T-helper 17 cell (primary cell): ENCODE measurements at places on chromosomes 5 and 9. TPM values are rescaled to one million over a fixed set of nuclear protein-coding genes. Genes with fewer than 3 reads are reported as not detected.

DNA sequence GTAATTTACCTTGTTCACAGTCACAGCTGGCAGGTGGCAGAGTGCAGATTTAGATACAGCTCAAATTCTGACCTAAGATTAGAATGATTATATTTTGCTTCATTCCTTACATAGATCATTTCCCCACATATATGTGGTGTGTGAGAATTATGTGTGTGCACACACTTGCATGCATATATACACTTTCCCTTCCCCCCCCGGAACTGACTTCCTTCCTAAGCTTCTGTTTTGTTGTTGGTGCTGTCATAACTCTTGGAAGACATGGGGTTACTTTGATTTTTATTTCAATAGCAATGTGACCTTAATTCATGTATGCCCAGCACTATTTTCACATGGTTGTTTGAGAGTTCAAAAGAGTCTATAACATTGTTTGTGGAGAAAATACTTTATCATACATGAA, 112.8 kb downstream of the CMYA5 start:
- H3K4me1 ChIP-seq = peaks cover 9% of the 10 kb centered on the region
- H3K36me3 ChIP-seq = no peaks in the 10 kb centered on the region
- H3K4me3 ChIP-seq = no peak overlapping the region

GRCh38 chr5:89374818-89375521, 492.0 kb upstream of the MEF2C start:
- H3K4me3 ChIP-seq = no peak overlapping the region
- DNase-seq = no peak
- no peaks in the 10 kb centered on the region for H3K27me3 ChIP-seq
- no peaks in the 10 kb centered on the region for H3K4me1 ChIP-seq

DNA sequence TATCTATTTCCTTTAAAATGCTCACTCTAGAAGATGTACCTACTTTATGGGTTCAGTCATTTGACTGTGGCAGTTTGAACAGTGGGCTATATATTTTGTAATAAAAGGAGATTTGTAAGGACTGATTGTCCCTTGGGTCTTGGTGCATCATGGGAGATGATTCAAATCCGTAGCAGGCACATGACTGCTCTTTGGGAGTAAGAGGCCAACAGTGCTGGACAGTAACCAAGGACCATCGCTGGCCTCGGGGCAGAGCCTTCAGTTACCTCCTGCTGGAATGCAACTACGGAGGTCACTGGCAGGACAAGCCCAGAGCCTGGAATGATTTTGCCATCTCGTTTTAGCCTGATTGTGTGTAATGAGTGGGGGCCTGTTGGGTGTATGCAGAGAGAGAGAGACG, 7.0 kb upstream of the MAMDC2 start:
- no peak for DNase-seq
- H3K4me1 ChIP-seq = no peaks in the 10 kb centered on the region
- no peak overlapping the region for H3K4me3 ChIP-seq
- H3K36me3 ChIP-seq = peaks cover 1% of the 10 kb centered on the region

DNA sequence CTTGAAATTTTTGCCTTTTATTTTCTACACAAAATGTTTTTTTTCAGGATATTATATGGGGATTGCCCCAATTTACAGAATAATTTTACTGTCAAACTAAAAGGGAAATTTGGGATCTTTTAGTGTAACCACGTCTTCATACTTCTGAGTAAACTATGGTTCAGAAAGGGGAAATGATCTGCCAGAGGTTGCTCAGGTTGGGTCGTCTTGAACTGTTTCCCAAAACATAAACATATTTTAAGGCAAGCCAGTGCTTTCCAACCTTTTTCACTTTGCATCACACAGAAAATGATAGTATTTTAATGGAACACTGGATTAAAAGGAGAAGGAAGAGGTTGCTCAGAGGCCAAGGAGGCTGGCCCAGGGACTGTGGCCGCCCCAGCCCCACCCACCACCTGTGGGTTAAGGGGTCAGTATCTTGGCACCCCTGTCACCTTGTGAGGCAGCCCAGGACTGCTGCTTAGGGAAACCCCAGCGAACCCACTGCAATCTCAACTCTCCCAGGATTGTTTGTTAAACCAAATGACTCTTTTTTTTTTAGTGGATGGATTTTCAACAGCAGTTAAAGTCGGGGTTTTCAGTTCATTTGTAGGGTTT, 142.7 kb upstream of the DHFR start:
- no peaks in the 10 kb centered on the region for H3K4me1 ChIP-seq
- H3K4me3 ChIP-seq = no peak overlapping the region
- H3K27me3 ChIP-seq = no peaks in the 10 kb centered on the region
- peaks cover 8% of the 10 kb centered on the region for H3K36me3 ChIP-seq

GRCh38 chr9:35734096-35734495, 1.6 kb downstream of the CREB3 start:
- H3K27ac ChIP-seq = no peak overlapping the region
- peaks cover 18% of the 10 kb centered on the region for H3K4me1 ChIP-seq
- H3K27me3 ChIP-seq = no peaks in the 10 kb centered on the region
- peaks cover 3% of the 10 kb centered on the region for H3K36me3 ChIP-seq

- H3K27ac ChIP-seq = no peak overlapping the region
- H3K27me3 ChIP-seq = peaks cover 4% of the 10 kb centered on the region
These were observed 126.0 kb downstream of the SLIT3 start for GRCh38 chr5:169174923-169175322.

DNA sequence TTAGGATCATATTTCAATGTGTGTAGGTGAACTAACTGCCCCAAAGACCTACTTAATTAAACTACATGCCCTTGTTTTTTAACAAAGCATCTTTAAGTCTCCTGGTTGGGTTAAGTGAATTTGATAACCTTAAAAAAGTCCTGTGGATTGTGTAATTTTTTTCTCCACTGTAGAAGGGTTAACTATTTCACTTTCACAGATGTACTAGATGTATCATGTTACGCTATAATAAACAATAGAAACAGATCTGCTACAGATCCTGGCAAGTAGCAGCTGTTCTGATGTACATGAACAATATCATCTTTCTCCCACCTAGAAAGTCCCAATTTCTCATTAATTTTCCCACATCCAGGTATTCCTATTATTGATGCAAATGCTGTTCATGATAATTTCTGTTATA, 18.9 kb downstream of the KIF24 start:
- peaks cover 2% of the 10 kb centered on the region for H3K4me1 ChIP-seq
- no peak for DNase-seq
- no peaks in the 10 kb centered on the region for H3K27me3 ChIP-seq
- H3K36me3 ChIP-seq = no peaks in the 10 kb centered on the region

- no peak overlapping the region for H3K27ac ChIP-seq
- H3K4me3 ChIP-seq = no peak overlapping the region
- no peaks in the 10 kb centered on the region for H3K4me1 ChIP-seq
- no peak for DNase-seq
- H3K36me3 ChIP-seq = no peaks in the 10 kb centered on the region
These were observed 546.0 kb upstream of the RORB start for GRCh38 chr9:73951147-73951546.

GRCh38 chr5:10432059-10433008, 9.3 kb upstream of the ROPN1L start:
- H3K27me3 ChIP-seq = no peaks in the 10 kb centered on the region
- peak overlapping the region; percentile 90 for H3K27ac ChIP-seq
- no peak for DNase-seq
- peaks cover 17% of the 10 kb centered on the region for H3K4me1 ChIP-seq
- no peak overlapping the region for H3K4me3 ChIP-seq

- H3K27me3 ChIP-seq = peaks cover 1% of the 10 kb centered on the region
- H3K4me3 ChIP-seq = no peak overlapping the region
- H3K36me3 ChIP-seq = no peaks in the 10 kb centered on the region
- DNase-seq = no peak
- peak overlapping the region; percentile 70 for H3K27ac ChIP-seq
These were observed 18.9 kb downstream of the CSF1R start for GRCh38 chr5:150067405-150067960.

DNA sequence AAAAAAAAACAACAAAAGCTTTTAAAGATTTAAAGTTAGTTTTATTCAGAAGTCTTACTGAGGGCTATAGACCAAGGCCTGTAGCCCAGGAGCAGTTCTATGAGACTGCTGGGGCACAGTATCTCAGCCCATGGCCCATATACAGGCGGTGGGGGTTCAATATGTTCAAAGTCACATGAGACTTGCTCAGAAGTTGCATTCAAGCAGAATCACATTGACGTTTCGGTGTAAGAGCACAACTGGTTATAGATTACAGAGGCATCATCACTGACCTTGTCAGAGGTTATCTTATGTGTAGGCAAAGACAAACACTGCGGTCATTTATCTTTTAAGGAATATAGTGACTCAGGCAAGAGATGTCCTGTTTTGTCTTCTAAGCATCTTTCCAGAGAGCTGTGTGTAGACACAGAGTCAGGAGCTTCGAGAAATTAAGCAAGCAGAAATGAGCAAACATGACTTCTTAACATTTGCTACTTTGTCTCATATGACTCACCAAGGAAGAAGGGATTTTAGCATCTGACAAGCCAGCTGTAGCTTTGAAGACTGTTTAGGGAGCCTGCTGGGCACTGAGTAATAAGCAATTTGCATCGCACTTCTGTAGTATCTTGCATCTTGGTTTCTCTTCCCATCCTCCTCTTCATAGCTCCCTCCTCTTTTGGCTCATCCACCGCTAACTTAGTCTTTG, 12.9 kb upstream of the F2RL1 start:
- H3K4me3 ChIP-seq = no peak overlapping the region
- peaks cover 5% of the 10 kb centered on the region for H3K36me3 ChIP-seq
- no peak overlapping the region for H3K27ac ChIP-seq
- no peak for DNase-seq
- H3K4me1 ChIP-seq = peaks cover 3% of the 10 kb centered on the region

DNA sequence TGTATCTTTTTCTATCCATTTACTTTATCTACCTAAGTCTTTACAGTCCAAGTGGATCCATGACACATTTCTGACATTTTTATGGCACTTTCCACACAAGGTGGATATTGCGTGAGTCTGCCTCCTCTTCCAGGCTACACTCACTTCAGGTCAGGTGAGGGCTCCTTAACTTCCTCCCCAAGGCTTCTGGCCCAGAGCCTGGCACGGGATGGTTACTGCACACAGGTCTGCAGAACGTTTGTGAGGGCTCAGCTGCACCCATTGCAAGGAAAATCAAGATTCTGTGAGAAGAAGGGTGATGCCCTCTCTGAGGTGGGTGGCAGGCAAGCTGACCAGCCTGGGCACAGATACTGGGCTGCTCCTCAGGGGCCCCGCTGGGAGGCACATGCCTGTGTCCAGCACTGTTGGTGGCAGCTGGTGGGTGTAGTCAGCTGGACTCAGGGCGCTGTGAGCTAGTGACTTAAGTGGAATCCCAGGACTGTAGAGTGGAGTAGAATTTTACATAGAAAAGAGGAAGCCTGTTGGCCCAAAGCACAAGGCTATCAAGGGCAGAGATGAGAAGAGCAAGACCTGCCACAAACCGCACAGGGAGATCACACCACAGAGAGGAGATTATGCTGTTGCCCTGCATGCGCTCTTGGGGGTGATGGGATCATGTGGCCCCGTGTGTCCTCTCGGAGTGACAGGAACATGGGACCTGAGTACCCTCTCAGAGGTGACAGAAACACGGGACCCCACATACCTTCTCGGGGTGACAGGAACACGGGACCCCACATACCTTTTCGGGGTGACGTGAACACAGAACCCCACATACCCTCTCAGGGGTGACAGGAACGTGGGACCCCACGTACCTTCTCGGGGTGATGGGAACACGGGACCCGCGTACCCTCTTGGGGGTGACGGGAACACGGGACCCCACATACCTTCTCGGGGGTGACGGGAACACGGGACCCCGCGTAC, 21.3 kb downstream of the AHRR start:
- peaks cover 25% of the 10 kb centered on the region for H3K27me3 ChIP-seq
- H3K4me3 ChIP-seq = peak overlapping the region; percentile 61
- H3K4me1 ChIP-seq = peaks cover 9% of the 10 kb centered on the region

- H3K4me1 ChIP-seq = no peaks in the 10 kb centered on the region
- H3K27me3 ChIP-seq = peaks cover 25% of the 10 kb centered on the region
These were observed 173.3 kb downstream of the FGF18 start for GRCh38 chr5:171592736-171593135.

DNA sequence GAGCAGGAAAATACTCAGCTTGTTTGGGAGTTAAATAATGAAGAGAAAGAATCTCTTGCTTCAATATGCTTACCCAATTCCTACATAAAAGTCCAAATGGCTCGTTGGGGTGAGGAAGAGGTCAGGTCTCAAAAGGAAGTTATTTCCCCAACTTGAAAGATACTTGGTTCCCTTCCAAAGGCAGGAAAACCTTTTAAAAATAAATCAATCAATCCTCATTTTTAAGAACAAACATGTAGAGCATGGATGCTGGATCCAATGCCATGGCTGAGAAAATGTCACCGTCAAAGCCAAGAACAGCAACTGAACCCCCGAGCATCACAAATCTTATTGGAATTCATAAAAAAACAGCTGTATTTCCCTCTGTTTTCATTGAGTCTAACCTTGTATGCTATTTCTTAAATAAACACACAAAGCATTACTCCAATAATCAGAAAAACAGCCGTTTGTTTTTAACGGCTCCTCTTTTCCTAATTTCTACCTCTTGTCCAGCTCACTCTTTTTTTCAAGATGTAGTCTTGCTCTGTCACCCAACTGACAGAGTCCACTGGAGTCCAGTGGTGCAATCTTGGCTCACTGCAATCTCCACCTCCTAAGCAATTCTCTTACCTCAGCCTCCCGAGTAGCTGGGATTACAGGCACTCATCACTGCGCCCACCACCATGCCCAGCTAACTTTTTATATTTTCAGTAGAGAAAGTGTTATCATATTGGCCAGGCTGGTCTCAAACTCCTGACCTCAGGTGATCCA, 140.7 kb downstream of the GNA14 start:
- peaks cover 9% of the 10 kb centered on the region for H3K36me3 ChIP-seq
- no peak for DNase-seq
- H3K27ac ChIP-seq = no peak overlapping the region
- peaks cover 49% of the 10 kb centered on the region for H3K27me3 ChIP-seq
- no peak overlapping the region for H3K4me3 ChIP-seq

DNA sequence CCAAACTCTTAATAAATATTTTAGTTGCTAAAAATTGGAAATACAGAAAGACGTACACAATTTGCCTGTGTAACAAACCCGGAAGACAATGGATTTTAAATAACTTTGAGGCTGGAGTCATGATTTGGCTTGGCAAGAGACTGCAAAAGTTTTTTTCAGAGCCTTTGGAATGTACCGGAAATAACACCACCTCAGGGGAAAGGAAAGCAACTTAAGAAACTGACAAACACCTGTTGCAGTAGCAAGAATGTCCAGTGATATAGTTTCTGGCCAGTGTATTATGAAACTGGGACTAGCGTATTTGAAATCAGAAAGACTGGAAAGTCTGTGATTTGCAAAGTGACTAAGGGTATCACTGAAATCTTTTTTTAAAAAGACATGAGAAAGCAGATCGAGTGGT, 842 bp downstream of the MUSK start:
- H3K27ac ChIP-seq = no peak overlapping the region
- H3K36me3 ChIP-seq = no peaks in the 10 kb centered on the region
- peaks cover 5% of the 10 kb centered on the region for H3K27me3 ChIP-seq
- H3K4me3 ChIP-seq = no peak overlapping the region

GRCh38 chr9:95129476-95130291, 187.8 kb downstream of the FANCC start:
- H3K4me1 ChIP-seq = peaks cover 3% of the 10 kb centered on the region
- no peak for DNase-seq
- H3K27me3 ChIP-seq = peaks cover 4% of the 10 kb centered on the region
- H3K27ac ChIP-seq = peak overlapping the region; percentile 78

GRCh38 chr9:86965636-86966395, 18.5 kb upstream of the GAS1 start:
- H3K4me1 ChIP-seq = no peaks in the 10 kb centered on the region
- no peak for DNase-seq
- peaks cover 41% of the 10 kb centered on the region for H3K27me3 ChIP-seq
- no peaks in the 10 kb centered on the region for H3K36me3 ChIP-seq

The PCDHA10 gene
- total RNA-seq = not detected

The IFNA2 gene
- not detected for total RNA-seq

The CMYA5 gene
- 0.23 TPM for total RNA-seq

The THOC3 gene
- total RNA-seq = 120 TPM

The ZNF366 gene
- 0.39 TPM for total RNA-seq

The VCAN gene
- total RNA-seq = 8.0 TPM

The HEMGN gene
- 1.3 TPM for total RNA-seq
